ENCODE measurements at places on chromosomes 13 and 19.

DNA sequence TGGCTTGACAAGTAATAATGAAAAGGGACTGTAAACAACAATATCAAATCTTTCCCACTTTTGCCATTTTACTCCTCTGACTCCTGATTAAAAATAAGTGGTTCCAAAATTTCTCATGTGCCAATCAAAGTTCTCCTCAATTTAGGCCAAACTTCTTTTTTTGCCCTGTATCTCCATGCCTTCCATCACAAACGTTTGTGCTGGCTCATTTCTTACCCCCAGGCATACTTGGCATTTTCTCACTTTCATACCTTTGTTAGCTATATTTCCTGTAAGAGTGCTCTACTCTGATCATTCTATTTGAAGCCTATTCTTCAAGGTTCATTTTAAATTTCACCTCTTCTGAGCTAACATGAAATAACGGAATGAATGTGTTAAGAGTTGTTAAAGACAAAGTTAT lies 10.0 kb upstream of the FNDC3A start:
- DNase-seq: no peak

- no peak for DNase-seq
These were observed 25.2 kb upstream of the ATP11A start for GRCh38 chr13:112664501-112665203.

GRCh38 chr13:24149246-24150032 lies 11.1 kb upstream of the SPATA13 start:
- no peak for DNase-seq

DNA sequence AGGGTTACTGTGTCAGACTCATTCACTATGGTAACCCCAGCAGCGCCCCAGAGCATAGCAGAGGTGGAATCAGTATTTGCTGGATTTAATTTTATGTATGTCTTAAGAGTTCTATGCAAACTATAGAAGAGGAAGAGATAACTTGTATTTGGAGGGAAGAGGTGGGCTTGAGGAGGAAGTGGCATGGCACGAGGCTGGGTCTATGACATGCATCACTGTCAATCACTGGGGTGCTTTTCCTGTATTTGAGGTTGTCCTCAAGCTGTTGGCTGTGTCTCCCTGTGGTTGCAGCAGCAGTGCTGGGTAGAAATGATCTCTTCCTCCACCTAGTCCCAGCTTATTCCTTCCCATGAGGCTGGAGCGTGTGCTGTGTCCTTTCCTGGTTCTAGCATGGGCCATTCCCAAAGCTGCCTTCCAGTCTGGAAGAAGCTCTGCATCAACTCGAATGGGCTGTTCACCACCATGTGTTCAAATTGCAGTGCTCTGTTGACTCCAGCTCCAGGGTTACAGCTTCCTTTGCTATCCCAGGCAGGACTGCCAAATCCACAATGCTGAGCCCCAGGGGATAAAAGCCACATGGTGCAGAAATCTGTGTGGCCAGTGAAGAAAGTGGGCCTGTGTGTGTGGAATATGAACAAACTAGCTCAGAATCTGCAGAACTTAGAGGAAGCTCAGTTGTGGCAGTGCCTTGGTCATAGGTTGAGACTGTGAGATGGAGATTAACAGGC lies 73.1 kb upstream of the MTIF3 start:
- no peak for DNase-seq

DNA sequence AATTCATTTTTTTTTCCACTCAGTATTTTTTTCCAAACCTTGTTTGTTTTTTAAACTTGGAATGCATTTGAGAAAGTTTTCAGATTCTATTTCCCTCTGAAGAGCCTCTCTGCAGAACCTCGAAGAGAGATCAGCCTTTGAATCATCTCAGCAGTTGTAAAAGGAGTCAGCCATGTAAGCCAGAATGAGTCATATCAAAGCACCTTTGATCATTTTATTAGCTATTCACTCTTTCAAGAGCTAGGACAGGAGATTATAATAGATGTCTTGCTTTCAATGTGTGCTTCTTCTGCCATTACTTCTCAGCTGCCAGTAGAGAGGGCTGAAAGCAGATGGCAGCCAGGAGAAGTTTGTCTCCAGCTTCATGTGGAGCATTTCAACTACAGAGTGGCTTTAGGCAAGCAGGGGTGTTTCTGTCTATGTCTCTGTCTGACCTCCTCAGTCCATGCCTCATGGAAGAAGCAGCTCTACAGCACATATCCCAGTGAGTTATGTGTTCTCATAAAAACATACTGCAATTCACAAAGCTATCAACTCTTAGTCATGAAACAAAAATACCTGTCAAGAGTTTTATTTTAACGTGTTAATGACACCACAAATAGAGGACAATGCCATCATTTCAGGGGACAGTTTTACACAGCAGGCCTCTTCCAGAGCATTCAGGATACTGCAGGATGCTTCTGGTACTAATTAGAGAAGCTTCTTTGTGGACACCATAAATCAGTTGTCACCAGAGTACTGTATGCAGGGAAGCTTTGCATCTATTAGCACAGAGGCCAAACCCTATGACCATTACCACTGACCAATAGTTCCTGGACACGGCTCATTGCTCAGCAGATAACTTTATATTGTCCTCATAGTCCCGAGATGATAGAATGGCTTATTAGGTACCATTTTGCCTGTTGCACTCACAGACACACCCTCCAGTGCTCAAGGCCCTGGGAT lies 94.3 kb downstream of the NHLRC3 start:
- no peak for DNase-seq

GRCh38 chr13:104796581-104796980 lies 1730.4 kb upstream of the SLC10A2 start:
- no peak for DNase-seq

- no peak for DNase-seq
These were observed 51.6 kb downstream of the UFM1 start for GRCh38 chr13:38401276-38401675.

DNA sequence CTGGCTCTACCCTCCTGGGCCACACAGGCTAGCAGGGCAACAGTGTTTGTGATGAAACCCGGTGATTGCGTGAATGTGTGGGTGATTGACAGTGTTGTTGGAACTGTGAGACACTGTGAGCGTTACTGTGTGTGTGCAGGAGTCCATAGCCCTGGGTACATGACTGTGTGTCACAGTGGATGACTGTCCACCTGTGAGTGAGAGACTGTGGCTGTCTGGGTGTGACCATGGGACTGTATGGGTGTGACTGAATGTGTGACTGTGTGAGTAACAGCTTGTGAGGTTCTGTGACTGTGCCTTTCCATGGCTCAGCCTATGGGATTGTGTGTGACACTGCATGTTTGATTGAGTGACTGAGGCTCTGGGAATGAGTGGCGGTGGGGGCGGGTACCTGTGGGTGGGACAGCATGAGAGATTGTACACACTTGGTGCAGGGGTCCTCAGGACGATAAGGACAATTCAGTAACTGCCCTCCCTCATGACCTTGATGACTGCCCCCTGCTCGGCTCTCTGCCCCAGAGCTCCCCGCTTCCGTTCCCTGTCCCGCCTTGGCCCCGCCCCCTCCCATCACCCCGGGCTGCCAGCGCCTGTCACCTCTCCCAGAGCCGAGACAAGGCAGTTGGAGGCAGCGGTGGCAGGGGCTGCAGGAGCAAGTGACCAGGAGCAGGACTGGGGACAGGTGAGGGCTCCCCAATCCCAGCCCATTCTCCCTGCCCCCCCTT lies at the start of gene GIPR:
GIPR (plus strand) TSS at position 602 of the 722 bp plus-strand sequence. CDS start 1,300 bp downstream, outside the sequence.
- peak; percentile 53 for DNase-seq

- DNase-seq: no peak
These were observed 23.7 kb downstream of the RCN3 start for GRCh38 chr19:49551531-49551930.

DNA sequence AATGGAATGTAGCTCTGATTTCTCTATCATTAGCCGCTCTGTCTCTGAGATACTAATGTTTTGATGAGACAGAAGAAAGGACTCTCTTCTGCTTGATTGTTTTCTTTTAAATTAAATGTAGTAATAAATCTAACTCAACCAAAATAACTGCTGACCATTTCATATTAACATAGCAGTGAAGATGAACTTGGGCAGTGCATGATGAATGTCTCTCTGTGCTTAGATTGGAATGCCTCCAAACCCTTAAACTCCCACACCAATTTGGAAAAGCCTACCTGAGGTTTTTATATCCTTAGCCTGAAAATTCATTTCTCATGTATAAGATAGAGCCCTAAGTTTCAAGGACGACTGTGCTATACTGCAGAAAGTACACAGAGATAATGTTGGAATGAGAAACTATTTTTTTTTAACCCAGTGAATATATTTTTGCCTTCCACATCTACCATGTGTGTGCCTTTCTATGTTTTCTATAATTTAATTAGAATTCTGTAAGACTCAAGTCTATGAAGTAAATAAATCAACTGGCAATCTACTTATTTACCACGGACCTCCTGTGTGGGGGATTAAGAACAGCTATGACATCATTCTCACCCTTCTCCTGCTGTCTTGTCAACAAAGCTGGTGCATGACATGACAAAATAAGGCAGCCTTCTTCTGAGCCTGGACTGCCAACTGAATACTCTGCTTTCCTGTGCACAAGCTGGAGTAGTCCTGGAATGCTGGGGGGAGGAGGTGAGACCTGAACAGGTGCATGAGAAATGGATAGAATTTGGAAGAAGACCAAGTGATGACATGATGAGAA lies 155.5 kb downstream of the FGF9 start:
- DNase-seq: no peak
